Pancreas (tissue), 10 donors: ENCODE measurements at places on chromosomes 2 and 18. TPM values are rescaled to one million over a fixed set of nuclear protein-coding genes. Genes with fewer than 3 reads are reported as not detected.

GRCh38 chr2:127829845-127830246 is 18.9 kb upstream of the WDR33 start:
- no peaks in the 10 kb centered on the region for H3K4me1 ChIP-seq
- no peak overlapping the region for H3K4me3 ChIP-seq
- H3K36me3 ChIP-seq: no peaks in the 10 kb centered on the region

DNA sequence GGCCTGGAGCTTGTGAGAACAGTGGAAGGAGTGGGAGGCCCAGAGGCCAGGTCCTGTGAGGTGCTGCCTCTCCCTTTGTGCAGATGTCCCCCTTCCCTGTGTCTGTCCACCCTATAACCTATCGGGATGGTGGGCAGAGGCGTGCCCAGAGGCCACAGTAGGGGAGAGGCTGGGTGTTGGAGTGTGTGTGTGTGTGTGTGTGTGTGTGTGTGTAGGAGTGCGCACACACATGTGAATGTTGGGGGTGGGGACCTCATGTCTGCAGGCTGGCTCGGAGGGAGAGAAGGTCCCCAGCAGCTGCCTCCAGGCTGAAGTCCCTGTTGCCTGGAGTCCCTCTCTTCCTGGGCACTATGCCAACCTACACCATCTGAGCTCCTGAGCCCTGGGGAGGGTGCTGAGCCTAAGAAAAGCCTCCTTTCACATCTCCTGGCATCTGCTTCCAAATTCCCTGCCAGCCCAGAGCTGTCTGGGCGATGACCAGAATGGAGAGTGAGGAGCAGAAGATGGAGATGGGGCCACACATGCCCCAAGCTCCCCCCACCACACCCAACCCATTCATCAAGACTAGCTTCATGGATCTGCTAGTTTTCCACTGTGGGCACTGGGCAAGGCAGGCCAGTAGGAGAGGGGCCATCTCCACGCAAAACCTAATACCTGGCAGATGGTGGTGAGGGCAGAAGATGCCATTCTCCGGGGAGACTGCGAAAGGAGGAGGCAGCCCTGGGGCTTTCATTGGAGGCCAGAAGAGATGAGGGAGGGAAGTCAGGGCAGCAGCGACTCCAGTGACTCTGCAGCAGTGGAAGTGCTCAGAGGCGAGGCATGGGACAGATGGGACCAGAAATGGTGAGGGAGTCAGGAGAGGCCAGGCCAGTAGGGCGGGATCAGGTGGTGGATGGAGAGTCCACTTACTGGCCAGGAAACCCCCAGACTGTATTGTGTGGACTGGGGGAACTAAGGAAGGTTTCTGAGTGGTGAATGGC is 20.3 kb downstream of the KCNK3 start:
- H3K4me3 ChIP-seq: no peak overlapping the region
- no peak overlapping the region for H3K27ac ChIP-seq
- H3K36me3 ChIP-seq: no peaks in the 10 kb centered on the region
- peak; percentile 37 for DNase-seq

- H3K27ac ChIP-seq: no peak overlapping the region
- H3K4me1 ChIP-seq: no peaks in the 10 kb centered on the region
- no peak overlapping the region for H3K4me3 ChIP-seq
Observed at GRCh38 chr2:30747206-30747605, 60.0 kb downstream of the CAPN13 start.

DNA sequence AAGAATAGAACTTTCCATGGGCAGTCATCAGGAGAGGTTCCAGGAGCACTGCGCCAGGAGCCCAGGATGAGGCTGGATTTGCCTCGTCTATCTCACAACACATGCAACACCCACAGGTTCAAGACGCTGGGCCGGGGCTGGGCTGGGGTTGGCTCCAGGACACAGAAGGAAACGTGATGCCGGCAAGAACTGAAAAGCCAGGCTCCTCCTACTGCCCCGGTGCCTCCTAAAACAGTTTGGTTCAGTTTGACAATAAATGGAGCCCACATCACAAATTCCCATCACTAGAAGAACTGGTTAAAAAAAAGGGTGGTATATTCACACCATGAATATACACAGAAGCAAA is 75.9 kb downstream of the INHBB start:
- H3K27me3 ChIP-seq: no peaks in the 10 kb centered on the region
- DNase-seq: no peak
- H3K27ac ChIP-seq: no peak overlapping the region
- no peaks in the 10 kb centered on the region for H3K36me3 ChIP-seq

The FSIP2 gene
- 0.12 TPM for total RNA-seq

DNA sequence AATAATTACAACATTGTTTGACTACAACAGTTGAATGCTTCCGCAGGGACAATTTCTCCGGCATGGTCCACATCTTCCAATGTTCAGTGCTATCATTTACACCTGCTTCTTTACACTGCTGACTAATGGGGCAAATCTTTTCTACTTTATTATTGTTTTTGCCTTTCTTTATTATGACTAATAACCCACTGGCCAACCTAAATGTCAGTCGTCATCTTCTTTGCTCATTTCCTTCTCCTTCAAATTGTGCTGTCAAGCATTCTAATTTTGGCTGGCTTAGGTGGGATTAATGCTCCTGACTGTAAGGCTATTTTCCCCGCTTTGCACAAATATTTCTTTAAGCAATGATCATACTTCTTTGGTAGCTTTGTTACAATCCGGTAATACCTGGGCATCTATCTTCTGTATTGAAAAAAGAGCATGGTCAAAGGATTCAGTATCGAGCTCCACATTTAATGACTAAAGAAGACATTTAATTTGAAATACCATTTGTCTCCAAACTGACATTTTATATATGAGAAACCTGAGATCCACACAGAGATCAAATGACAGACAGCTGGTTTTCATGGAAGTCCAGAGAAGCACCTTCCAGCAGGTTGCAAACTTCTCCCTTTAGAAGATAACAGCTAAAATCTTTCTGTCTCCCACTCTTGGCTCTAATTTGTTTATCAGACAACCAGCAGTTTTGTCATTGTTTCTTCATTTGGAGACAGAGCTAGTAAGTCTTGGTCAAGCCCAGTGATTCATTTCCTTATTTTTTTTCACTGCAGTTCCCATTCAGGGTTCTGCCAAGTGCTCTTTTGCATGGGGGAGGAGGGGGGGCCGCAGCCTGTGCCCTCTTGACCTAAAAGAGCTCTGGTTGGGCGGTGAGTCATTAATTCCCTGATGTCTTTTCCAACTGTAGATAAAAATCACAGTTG is 132.9 kb downstream of the SOCS6 start:
- peak overlapping the region; percentile 25 for H3K27ac ChIP-seq
- H3K36me3 ChIP-seq: no peaks in the 10 kb centered on the region
- peaks cover 3% of the 10 kb centered on the region for H3K4me1 ChIP-seq
- peak; percentile 53 for DNase-seq
- no peak overlapping the region for H3K4me3 ChIP-seq

- no peak for DNase-seq
- H3K27me3 ChIP-seq: no peaks in the 10 kb centered on the region
- no peaks in the 10 kb centered on the region for H3K4me1 ChIP-seq
- no peak overlapping the region for H3K27ac ChIP-seq
- no peaks in the 10 kb centered on the region for H3K36me3 ChIP-seq
Observed at GRCh38 chr2:31736695-31737454, 156.1 kb upstream of the SRD5A2 start.

DNA sequence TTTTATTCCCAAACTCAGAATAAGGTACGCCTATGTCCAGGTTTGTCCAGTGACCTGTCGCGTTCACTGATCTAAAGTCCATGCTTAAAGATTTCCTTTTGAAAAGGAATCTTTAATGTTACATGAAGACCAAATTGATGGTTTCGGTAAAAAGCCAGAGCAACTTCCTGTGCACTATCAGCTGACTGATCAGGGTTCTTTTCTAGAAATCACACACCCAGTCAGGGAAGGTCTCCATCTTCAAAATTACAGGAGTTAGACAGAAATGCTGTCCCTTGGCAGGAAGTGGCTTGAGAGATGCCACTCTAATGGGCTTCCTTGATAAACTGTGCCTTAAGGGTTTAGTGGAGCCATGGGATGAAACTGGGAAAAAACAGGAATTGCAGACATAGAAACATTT is 14.7 kb upstream of the ARHGAP25 start:
- DNase-seq: no peak
- H3K4me1 ChIP-seq: no peaks in the 10 kb centered on the region
- no peaks in the 10 kb centered on the region for H3K27me3 ChIP-seq
- H3K27ac ChIP-seq: no peak overlapping the region
- H3K36me3 ChIP-seq: no peaks in the 10 kb centered on the region

DNA sequence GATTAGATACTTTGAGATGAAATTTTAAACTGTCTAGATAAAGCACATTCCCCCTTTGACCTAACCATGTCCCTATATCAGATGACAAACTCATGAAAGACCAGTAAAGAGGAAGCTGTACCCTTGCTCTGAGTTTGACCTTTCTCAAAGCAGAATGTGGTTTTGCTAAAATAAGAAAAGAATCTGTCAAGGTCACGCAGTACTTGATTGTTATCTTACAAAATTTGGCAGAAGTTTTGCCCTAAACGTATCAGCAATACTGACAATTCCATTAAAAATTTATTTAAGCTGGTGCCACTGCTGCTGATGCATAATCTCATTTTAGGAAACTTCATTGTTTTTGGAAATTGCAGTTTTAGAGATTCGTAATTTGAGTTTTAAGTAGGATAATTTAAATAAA is 31.2 kb upstream of the GALM start:
- H3K4me3 ChIP-seq: no peak overlapping the region
- DNase-seq: no peak
- H3K27ac ChIP-seq: no peak overlapping the region

GRCh38 chr2:18975506-18976167 is 382.8 kb downstream of the OSR1 start:
- no peaks in the 10 kb centered on the region for H3K36me3 ChIP-seq
- no peaks in the 10 kb centered on the region for H3K27me3 ChIP-seq
- H3K4me1 ChIP-seq: no peaks in the 10 kb centered on the region
- no peak for DNase-seq
- H3K27ac ChIP-seq: no peak overlapping the region

GRCh38 chr2:129297430-129297829 is 682.0 kb upstream of the RAB6C start:
- H3K4me3 ChIP-seq: no peak overlapping the region
- H3K27ac ChIP-seq: no peak overlapping the region
- DNase-seq: no peak
- H3K4me1 ChIP-seq: no peaks in the 10 kb centered on the region

DNA sequence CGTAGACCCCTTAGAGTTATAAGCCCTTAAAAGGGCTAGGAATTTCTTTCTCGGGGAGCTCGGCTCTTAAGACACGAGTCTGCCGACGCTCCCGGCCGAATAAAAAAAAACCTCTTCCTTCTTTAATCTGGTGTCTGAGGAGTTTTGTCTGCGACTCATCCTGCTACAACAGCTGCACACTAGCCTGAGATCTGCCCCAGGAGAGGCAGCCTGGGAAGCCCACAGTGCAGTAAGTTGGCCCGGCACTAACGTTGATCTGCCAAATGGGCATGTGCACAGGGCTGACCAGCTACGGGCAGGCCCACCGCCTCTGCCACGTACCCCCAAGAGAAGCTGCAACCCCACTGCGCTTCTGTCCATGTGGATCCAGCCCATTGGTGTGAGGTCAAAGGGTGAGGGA is 8.4 kb upstream of the LIMS2 start:
- H3K4me1 ChIP-seq: no peaks in the 10 kb centered on the region
- H3K36me3 ChIP-seq: no peaks in the 10 kb centered on the region
- H3K27ac ChIP-seq: no peak overlapping the region
- no peak overlapping the region for H3K4me3 ChIP-seq
- no peaks in the 10 kb centered on the region for H3K27me3 ChIP-seq
- DNase-seq: no peak

The IL37 gene
- total RNA-seq: not detected

The ADGRF3 gene
- total RNA-seq: 0.40 TPM
